ENCODE measurements at places on chromosomes 4 and X.

- DNase-seq: peak; percentile 17
Observed at GRCh38 chr4:148076964-148077363, 345.1 kb downstream of the ARHGAP10 start.

DNA sequence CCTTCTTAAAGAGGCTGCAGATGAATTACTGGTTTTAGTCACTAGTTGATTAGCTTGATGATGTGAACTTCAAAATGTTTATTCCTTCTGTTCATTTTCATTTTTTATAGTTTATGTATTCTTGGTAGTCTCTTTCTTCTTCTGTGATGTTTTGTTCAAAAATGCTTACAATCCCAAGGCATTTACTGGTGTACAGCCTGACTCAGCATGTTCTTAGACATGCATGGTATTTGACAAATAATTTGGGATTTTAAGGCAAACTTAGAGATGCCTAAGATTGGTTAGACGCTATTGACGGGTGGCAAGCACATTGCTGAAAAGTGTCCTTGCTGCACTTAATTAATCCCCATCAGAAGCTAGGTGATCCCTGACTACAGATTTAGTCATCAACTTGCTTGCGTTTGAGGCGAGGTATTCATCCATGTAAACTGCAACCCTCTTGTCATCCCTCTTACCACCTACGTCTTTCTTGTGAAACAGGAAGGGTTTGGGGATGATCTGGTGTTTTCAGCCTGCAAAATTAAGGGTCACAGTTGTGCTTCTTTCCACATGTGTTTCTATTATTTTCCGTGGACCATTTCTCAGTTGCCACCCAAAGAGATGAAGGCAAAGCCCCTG is 331.8 kb downstream of the DKK2 start:
- no peak for DNase-seq

DNA sequence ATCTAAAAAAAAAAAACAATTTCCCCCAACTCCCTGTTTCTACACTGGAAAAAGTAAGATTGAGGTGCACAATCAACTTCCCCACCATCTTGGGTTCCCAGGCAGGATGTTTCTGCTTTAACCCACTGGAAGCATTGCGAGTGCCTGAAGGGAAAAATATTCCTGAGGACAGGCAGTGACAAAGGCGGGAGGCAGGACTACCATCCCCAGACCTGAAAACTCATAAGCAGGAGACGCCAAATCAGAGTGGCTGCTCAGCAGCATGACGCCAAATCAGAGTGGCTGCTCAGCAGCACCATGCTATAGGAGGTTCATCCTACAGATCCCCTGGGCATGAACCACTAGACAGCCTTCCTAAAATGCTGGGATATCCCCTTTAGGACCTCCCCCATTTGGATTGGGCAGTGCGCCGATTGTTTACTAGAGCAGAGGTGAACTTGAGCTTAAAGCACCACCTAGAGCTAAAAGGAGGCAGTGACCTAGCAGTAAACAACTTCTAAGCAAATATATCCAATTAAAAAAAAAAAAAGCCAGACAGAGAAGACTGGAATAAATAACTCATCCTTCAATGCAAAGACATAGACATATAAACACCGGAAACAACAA is 35.0 kb upstream of the GK start:
- DNase-seq: no peak

- DNase-seq: no peak
Observed at GRCh38 chrX:112818114-112819007, 22.3 kb downstream of the AMOT start.

DNA sequence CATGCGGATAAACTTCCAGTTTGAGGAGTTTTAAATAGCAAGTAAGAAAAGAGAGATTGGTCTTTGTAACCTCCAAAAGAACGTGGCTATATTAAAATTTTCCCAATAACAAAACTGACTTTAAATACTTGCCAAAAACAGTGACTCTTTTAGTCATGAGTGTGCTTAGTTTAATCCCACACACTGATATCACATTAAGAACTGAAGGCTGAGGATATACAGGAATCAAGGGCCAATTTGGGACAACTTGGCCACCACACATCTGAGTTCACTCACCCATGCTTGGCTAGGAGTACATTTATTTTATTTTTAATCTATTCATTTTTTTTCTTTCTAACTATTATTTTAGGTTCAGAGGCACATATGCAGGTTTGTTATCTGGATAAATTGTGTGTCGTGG is 110.2 kb downstream of the APBB2 start:
- no peak for DNase-seq

DNA sequence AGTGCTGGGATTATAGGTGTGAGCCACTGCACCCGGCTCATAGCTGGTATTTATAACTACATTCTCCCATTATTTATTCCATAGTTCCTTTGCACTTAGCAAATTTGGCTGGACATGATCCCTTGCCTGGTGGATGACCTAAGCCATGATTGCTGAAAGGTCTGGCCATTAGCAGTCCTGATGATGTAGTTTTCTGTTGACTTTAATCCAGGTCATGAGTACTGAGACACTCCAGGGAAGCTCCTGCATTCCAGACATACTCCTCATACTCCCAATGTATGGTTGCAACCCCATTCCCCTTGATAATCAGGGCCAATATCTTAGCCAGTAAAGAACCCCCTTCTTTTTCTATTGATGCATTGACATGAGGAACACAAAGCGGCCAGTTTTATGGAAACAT is 24.4 kb upstream of the MGST2 start:
- peak; percentile 91 for DNase-seq
